Sigmoid colon (tissue), 7 donors: ENCODE measurements at places on chromosomes 11 and 22. TPM values are rescaled to one million over a fixed set of nuclear protein-coding genes. Genes with fewer than 3 reads are reported as not detected.

GRCh38 chr11:36713715-36714114, 115.7 kb upstream of the RAG2 start:
- no peak for DNase-seq

DNA sequence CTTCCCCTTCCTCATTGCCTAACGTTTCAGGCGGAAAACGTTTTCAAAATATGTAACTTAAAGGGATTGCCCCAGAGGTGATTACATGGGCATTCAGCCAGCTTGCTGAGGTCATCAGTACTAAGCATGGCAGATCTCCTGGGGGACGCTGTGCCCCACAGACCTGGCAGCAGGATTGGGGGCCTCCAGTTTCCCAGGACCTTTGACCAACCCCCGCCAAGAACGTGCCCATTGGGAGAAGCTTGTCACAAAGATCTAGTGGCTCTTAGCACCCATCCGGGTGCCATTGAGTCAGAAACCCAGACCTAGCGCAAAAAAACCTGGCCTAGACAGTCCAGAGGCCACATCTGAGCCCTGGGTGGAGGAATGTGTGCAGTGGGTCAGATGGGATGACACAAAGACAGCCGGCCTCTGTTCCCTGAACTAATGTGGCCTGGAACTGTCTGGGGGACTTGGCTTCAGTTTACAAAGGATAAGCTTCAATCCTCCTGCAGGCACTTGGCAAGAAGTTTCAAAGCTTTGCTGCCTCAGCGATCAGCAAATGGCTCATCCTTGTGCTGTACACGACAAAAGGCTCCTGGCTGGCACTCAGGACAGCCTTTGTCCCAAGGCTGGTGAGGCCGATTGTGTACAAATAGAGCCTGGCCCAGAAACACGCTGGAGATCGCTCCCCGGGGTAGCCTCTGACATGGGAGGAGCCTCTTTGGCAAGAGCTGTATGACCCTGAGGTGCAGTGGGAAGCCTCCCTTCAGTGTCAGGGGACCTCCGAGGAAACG, 9.5 kb downstream of the C1QTNF6 start:
- DNase-seq: no peak

DNA sequence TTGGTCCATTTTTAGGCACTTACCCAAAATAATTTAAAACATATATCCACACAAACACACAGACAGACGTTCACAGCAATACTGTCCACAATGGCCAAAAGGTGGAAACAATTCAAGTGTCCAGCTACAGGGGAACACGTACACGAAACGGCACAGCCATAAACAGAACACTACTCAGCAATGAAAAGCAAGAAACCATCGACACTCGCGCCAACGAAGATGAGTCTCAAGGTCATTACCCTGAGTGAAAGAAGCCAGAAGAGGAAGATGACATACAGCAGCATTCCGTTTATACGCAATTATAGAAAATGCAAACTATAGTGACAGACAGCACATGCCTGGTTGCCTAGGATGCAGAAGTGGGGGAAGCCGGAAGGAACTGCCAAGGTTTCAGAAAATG, 13.4 kb upstream of the COMT start:
- no peak for DNase-seq

GRCh38 chr11:65559951-65560537, 1.9 kb upstream of the LTBP3 start:
- peak; percentile 69 for DNase-seq

GRCh38 chr11:41206388-41206787, 253.1 kb downstream of the LRRC4C start:
- DNase-seq: no peak

- DNase-seq: no peak
Measured at GRCh38 chr11:117238221-117238620, 5.8 kb downstream of the RNF214 start.

DNA sequence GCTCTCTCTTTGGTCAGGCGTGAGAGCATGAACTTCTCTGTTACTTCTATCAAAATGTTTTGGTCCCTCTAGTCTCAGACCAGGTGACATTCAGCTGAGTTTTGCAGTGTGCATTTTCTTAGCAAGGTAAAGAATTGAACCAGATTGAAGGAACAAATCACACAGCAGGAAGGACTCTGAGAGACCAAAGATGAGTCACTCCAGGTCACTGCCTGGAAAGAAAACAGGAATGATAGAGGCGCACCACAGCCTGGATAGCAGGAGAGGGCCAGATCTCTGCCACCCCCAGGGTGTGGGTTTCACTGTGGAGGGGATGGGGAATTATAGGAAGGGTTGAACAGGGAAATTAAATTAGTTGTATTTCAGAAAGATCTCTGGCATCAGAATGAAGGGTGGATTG, 788.3 kb downstream of the NTM start:
- no peak for DNase-seq

DNA sequence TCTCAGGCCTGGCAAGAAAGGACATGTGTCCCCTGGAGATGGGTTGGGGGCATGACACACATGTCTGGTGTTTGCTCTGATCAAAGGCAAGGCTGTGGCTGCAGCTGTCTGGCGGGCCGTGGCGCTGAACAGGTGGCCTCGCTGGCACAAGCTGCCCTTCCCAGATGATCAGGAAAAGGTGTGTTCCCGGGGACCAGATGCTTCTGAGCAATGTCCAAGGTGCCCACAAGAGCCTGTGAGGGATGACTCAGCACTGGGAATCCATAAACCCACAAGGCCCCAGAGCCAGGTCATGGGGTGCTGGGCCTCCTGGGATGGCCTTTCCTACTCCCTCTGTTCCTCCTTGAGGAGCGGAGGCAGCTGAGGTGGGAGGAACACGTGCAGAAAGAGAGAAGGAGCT, 9.7 kb upstream of the LRP5 start:
- no peak for DNase-seq

DNA sequence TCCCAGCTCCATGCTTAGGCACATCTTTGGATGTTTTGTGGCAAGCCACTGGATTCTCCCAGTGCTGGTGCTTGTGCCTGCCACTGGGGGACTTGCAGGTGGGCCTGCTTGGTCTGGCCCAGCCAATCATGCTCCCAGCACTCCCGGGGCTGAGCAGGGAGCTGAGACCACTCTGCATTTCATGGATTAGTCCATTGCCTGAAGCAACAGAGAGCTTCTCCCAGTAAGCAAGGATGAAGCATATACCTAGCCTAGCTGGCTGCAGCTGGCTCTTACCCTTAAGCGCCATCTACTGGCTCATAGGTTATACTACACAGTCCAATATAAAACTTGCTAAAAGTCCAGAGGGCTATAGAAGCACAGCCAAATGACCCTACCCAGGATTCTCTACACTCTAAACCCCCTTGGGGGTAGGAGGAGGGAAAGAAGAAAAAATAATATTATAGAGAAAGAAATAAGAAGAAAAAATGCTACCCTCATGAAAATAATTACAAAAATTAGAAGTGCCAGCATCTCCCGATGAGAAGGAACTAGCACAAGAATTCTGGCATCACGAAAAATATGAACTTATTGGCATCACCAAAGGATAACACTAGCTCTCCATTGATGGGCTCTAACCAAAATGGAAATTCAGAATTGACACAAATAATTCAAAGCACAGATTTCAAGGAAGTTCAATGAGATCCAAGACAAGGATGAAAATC, 275.3 kb downstream of the C11orf87 start:
- no peak for DNase-seq

DNA sequence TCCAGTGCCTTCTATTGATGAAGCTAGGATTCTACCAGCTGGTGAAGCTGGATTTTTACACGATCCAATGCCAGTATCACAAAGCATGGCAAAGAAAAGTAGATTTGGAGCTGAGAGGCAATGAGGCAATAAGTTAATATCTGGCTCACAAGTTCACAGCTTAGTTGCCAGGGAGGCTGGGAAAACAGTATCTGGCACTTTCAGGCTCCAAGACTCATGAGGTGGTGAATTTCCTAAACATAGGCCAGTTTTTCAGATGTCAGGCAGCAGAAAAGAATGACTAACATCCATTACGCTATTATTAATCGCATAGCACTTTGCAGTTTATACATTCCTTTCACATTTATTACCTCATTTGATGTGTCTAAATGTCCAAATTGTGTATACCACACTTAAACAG, 122.7 kb downstream of the GRIA4 start:
- no peak for DNase-seq

- DNase-seq: peak; percentile 75
Measured at GRCh38 chr11:75388386-75389275, 10.7 kb upstream of the RPS3 start.

DNA sequence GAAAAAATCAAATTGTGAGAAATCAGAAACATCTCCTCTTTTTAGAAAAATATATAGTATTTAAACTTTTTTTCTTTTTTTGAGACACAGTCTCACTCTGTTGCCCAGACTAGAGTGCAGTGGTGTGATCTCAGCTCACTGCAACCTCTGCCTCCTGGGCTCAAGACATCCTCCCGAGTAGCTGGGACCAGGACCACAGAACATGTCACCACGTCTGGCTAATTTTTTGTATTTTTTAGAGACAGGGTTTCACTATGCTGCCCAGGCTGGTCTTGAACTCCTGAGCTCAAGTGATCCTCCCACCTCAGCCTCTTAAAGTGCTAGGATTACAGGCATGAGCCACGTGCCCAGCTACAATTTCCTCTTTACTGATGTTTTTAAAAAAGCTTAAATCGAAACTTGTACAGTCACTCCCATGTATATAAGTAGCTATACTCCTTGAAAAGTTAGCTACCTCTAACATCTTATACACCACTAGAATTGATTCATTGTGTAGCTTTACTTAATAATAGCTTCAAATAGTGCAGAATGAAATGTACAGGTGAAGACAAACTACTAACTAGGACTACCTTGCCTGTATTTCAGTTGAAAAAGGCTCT, 10.3 kb downstream of the EIF4G2 start:
- no peak for DNase-seq

DNA sequence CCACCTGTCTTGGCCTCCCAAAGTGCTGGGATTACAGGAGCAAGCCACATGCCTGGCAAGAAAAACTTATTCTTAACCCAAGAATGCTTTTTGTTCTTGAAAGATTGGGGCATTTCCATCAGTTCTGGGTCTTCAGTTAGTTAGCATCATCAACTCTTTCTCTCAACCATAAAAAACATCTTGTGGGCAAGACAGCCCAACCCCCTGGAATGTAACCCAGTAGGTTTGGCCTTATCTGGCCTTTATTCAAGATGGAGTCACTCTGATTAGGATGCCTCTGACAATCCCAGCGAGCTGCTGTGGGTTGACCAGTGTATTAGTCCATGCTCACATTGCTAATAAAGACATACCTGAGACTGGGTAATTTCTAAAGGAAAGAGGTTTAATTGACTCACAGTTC, 9.2 kb upstream of the TPCN2 start:
- no peak for DNase-seq

DNA sequence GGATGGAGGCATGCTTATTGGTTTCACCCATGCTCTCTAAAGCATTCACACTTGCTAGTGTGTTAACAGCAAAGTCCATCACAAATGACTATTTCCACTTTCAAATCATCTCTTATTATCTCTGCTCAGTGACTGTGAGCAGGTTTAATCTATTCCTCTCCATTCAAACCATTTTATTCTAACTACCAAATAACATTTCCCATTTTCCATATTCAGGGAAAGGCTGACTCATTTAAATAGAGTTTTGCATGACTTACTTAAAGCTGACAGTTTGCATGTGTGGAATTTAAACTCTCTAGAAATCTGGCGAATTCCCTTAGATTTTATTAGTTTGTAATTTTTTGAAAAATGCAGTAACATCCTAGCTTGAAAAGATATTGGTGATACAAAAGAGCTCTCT, 615.7 kb upstream of the LRRC4C start:
- no peak for DNase-seq

DNA sequence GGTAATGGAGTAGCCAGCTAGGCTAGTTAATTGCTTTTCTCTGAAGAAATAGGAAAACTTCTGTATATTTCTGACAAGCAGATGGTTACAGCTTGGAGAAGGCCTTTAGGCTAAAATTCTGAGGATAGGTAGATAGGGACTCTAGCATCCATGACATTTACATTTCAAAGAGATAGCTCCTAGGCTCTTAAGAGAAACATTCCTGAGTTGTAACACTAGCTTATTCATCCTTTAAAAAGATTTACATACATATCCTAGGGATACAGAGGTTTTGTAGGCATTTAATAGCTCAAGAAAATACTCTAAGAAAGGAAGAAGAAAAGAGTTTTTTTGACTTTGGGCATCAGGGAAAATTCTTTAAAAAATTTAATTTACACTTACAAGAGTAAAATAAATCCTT, 130.9 kb upstream of the CCDC179 start:
- no peak for DNase-seq

- DNase-seq: peak; percentile 55
Measured at GRCh38 chr22:50012211-50013181, at the start of gene IL17REL. Gene IL17REL, minus strand, starts transcription at chr22:50012765. Its CDS starts 119 bp downstream, at chr22:50012646.

DNA sequence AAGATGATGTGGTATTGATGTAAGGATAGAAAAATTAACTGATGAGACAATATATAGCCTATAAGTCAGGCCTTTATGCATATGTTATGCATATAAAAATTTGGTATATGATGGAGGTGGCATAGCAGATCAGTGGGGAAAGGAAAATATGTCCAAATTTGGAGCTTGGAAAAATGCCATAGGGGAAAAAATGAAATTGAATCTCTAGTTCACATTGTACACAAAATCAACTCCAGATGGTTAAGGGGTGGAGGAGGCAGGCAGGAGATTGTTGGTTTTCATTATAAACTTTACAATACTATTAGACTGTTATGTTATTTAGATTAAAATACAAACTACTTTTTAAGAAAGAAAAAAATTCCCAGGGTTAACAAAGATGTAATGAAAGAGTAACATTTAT, 15.1 kb upstream of the CD3E start:
- no peak for DNase-seq

DNA sequence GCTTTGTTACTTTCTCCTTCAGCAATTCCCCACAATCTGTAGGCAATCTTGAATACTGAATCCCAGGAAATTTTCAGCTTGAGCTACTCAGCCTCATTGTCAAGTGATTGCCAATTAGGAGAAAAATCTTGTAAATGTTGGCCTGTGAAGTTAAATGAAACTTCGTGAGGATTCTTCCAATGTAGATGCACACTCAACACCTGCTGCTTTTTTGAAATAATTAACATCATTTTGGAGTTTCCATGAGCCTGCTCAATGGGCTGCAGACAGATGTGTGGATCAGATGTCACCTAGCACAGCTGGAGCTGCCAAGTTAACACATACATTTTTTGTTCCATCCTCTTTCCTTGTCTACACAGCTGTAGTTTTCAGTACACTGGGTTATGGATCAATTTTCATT, 645.6 kb upstream of the LUZP2 start:
- DNase-seq: no peak

- no peak for DNase-seq
Measured at GRCh38 chr11:79049741-79050179, 391.1 kb downstream of the TENM4 start.

GRCh38 chr11:79668575-79668974, 227.7 kb upstream of the TENM4 start:
- no peak for DNase-seq

GRCh38 chr11:45036733-45037132, 86.0 kb upstream of the TP53I11 start:
- DNase-seq: no peak

The APOBEC3A gene
- 0.36 TPM for total RNA-seq

The TAGLN gene
- 12,540 TPM for total RNA-seq

The OOSP2 gene
- not detected for total RNA-seq

The GGTLC3 gene
- not detected for total RNA-seq

The THY1 gene
- 83.1 TPM for total RNA-seq
